Sigmoid colon (tissue), 7 donors: ENCODE measurements at places on chromosomes 6 and 20. TPM values are rescaled to one million over a fixed set of nuclear protein-coding genes. Genes with fewer than 3 reads are reported as not detected.

DNA sequence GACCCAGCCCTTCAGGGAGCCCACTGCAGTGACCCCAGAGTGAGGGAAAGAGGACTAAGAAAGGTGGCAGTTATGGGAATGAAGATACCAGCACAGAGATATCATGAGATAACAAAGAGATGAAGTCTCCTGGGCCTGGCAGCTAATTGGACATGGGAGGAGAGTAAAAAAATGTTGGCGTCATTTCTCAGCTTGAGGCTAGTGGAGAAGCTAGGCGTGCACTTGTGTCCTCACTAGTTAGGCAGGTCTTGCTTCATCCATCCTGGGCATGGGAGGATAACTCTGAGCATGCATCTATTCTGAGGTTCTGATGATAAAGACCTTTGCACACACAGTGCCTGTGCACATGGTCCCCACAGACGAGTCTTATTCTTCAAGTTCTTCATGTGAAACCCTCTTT is 4.1 kb upstream of the GFOD1 start:
- no peaks in the 10 kb centered on the region for H3K36me3 ChIP-seq
- H3K27ac ChIP-seq: no peak overlapping the region
- DNase-seq: no peak

The RAD21L1 gene
- not detected for total RNA-seq

The GPRC6A gene
- not detected for total RNA-seq

DNA sequence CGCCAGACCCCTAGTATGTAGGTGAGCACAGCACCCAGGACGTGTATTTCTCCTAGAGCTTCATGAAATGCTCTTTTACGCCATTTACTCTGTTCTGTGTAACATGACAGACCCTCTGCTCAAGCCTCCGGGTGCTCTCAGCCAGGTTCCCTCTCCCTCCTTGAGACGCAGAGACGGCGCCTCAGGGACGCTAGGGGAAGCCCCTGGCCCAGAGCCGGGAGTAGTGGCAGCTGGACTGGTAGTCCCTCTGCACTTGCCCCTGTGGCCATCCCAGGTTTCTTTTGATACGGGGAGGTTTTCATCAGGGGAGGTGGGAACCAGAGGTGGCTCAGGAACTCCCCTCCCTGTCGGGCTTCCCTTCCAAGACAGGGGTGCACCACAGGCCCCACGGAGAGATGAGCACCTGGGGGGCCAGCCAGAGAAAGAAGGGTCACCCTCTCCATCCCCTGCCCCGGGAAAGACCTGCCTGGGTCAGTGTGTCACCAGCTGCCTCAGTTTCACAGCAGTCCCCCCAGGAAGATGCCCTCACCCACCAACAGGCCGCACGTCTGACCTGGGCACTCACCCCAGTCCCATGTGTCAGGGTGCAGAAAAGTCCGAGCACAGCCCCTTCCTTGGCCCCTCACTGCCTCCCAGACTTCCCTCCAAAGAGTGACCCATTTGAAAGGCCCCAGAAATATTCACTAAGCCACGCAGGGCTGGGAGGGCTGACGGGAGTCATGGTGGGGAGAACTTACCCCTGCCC is 58.1 kb upstream of the AFDN start:
- DNase-seq: peak; percentile 36
- H3K27me3 ChIP-seq: no peaks in the 10 kb centered on the region
- H3K36me3 ChIP-seq: no peaks in the 10 kb centered on the region
- no peak overlapping the region for H3K27ac ChIP-seq
- H3K4me3 ChIP-seq: no peak overlapping the region
- no peaks in the 10 kb centered on the region for H3K4me1 ChIP-seq

DNA sequence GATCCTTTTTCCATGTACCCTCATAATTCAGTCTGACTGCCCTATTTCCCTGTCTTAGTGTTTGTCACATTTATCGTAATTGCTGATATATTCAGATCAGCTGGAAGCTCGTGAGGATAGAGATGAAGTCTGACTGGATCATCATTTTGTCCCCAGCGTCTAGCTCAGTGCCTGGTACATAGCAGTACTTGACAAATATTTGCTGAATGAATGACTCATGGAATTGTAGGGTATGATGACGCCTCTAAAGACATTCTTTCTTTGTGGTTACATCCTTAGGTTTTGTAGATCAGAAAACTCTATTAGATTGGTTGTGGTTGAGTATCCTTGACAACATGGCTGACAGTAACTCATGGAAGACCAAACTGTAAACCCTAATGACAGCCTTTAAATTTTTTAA is 68.9 kb downstream of the MTHFD1L start:
- DNase-seq: no peak
- H3K27me3 ChIP-seq: no peaks in the 10 kb centered on the region
- no peak overlapping the region for H3K27ac ChIP-seq
- H3K36me3 ChIP-seq: no peaks in the 10 kb centered on the region

The HLA-DMB gene
- total RNA-seq: 10.2 TPM

DNA sequence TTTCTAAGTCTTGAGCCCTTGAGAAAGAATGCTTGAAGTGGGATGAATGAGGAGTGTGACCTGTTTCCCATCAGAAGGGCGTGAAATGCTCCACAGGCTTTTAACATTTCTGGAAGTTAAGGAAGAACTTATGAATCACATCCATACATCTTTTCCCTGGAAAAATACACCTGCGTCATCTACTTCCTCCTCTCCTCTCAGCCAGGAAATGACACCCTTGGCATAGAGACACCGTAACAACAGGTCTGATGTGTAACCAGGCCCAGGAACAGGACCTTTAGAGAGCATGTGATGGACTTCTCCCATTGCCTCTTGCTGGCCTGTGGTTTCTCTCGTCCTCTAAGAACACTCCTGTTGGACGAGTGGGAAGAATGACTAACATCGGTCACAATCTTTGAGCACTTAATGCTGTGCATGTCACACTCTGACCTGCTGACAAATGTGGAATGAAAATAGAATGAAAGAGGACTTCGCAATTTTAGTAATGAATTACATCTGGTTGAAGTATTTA is 28.5 kb upstream of the CITED2 start:
- H3K4me1 ChIP-seq: peaks cover 4% of the 10 kb centered on the region
- peak; percentile 81 for DNase-seq
- H3K27me3 ChIP-seq: no peaks in the 10 kb centered on the region
- no peak overlapping the region for H3K4me3 ChIP-seq

GRCh38 chr6:149891259-149891658 is 6.7 kb downstream of the RAET1E start:
- peaks cover 15% of the 10 kb centered on the region for H3K4me1 ChIP-seq
- no peaks in the 10 kb centered on the region for H3K27me3 ChIP-seq
- no peak overlapping the region for H3K27ac ChIP-seq
- no peak for DNase-seq

The ADGRB3 gene
- 9.4 TPM for total RNA-seq

The TMEM30A gene
- 90.0 TPM for total RNA-seq

The LHFPL5 gene
- not detected for total RNA-seq

DNA sequence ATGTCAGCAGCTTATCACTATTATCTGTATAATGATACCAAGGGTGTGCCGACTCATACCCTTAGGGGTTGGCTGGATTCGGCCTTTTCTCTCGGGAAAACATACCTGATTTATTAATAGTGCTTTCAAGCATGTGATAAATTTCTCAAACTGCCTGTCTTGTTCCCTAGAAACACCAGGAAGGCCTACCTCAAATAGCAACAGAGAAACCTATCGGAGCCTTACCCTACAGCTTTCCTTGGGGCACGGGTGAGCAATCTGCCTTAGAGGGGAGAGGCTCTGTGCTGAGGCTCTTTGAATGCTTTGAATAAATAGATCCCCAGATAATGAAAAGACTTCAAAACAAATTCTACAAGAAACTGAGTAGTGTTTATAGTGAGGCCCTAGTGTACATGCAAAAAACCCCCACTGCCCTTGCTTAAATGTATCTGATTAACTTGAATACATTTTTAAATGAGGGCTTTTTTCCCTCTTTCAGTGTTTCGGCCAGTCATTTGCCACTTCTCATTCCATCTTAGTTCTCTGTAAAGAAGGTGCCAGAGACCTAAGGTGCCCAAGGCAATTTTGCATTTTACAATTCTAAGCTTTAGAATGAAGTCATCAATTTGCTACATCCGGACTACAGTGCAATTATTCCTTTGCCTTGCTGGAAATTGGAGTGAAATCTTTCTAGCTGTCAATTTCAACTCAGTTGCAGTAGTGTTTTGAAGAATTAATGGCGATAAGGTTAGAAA is 320.1 kb downstream of the ESR1 start:
- no peaks in the 10 kb centered on the region for H3K27me3 ChIP-seq
- H3K27ac ChIP-seq: no peak overlapping the region
- no peak overlapping the region for H3K4me3 ChIP-seq
- no peaks in the 10 kb centered on the region for H3K4me1 ChIP-seq

DNA sequence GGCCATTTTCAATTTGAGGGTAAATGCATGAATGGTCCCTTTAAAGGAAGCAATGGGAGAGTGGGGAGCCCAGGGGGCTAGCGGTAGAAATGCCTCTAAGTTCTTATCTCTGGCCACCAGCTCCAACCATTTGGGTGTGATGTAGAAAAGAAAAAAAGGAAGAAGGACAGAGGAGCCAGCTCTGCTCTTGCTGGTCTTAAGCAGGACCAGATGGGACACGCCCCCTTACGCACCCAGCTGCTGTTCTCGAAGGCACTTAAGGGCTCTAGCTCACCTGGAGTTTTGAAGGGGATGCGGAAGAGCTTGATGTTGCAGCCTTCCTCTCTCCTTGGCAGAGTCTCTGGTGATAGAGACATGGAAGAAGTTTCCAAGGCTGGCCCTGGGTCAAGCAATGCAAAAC is 59.5 kb upstream of the RNF144B start:
- no peaks in the 10 kb centered on the region for H3K27me3 ChIP-seq
- peak; percentile 80 for DNase-seq
- no peaks in the 10 kb centered on the region for H3K4me1 ChIP-seq
- no peak overlapping the region for H3K4me3 ChIP-seq

DNA sequence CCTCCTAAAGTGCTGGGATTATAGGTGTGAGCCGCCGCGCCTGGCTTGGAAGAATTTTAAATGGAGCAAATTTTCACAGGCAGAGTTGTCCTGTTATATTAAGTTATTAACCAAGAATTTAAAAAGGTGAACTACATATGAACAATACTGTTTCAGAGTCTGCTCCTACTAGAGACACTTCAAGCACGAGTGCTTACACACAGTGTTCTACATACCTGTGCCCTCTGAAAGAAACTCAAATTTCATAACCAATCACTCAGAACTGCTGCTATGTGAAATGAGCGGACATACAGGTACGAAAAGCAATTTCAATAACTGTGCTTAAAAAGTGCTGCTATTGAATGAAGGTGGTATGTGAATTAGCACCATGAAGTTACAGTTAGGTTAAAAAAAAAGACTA is 262.0 kb downstream of the SYNE1 start:
- no peak overlapping the region for H3K4me3 ChIP-seq
- H3K36me3 ChIP-seq: peaks cover 17% of the 10 kb centered on the region
- no peak for DNase-seq
- no peaks in the 10 kb centered on the region for H3K27me3 ChIP-seq

DNA sequence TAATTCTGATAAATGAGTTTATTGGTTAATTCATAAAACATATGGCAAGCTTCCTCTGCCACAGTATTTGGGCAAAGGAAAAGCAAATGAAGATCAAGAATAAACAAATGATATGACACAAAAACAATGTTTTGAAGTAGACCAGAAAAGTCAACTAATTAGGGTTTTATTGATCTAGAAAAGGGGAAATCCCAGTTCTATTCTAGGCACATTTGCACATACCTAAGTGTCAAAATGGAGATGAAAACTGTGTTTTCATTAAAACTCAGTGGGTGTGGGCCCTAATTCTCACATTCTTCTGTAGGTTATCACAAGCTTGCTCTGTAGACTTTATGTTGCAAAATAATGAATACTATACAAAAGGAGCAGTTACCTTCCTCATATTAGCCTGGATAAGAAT is 69.0 kb upstream of the TENT5A start:
- no peak for DNase-seq
- no peak overlapping the region for H3K27ac ChIP-seq
- H3K4me3 ChIP-seq: no peak overlapping the region
- H3K4me1 ChIP-seq: no peaks in the 10 kb centered on the region

The RBM39 gene
- total RNA-seq: 408 TPM

DNA sequence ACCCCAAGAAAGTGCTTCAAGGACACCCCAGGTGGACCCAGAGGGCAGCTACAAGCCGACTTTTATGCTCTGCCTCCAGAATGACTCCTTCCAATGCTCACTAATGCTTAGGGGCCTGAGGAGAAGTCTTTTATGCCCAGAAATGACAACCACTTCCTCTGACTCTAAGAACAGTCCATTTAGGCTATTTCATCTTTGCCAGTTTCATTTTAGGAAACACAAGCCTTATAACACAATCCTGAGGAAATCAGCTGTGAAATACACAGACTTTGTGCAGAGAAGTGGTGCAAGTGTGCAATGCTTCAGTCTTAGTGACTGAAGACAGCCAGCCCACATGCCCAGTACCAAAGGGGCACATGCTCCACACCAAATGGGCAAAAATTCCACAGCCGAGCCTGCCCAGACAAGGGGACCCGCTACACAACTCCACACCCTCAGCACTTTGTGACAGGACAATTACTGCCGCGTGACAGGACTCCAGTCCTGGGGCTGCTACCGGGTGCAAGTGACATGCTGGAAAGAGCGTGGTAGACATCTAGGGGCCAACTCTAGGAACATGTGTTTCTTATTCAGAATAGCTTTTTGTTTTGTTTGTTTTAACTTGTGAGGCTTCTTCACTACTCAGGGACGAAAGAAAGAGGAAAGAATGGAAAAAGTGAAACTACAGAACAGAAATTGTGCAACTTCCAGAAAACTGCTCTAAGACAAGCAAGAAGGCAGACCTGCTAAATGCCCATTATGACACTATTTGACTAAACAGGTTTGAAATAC is 28.2 kb upstream of the PLAGL1 start:
- DNase-seq: no peak
- H3K4me3 ChIP-seq: peak overlapping the region; percentile 18
- H3K4me1 ChIP-seq: peaks cover 3% of the 10 kb centered on the region

DNA sequence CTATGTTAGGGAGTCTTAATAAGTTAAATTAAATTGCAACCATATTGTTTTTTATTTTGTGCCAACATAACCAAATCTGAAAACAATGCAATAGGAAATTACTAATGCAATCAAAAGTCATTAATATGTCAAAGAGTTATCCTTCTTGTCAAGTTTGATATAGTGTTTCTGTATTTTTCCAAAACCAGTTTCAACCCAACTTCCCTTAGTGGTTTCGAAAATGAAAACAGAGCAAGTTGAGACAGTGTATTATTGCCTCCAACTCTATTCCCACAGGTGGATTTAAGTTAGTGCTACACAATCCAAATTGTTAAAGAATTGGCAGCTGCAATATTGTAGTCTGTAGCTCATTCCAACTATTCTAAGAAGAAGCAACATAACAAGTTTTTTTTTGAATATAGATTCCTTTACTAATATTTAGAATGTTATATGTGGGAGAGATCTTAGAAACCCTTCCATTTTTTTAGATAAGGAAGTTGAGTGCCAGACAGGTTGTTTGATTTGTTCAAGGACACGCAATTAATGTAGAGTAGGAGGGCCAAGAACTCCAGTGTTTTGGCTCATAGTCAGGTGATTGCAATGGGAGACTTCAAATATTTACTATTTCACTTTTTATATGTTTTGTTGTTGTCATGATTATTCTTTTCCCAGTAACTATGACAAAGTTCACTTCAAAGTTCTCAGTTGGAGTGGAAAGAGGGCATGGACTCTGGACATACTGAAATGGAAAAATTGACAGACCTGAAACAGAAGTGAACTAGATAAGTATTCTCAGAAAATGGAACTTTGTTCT is 282.4 kb upstream of the HSF2 start:
- no peak overlapping the region for H3K4me3 ChIP-seq
- no peak for DNase-seq
- no peaks in the 10 kb centered on the region for H3K36me3 ChIP-seq
- no peaks in the 10 kb centered on the region for H3K27me3 ChIP-seq
- no peaks in the 10 kb centered on the region for H3K4me1 ChIP-seq
- peak overlapping the region; percentile 63 for H3K27ac ChIP-seq

GRCh38 chr6:15948930-15949900 is 179.7 kb upstream of the MYLIP start:
- no peak for DNase-seq
- H3K4me3 ChIP-seq: no peak overlapping the region
- no peaks in the 10 kb centered on the region for H3K4me1 ChIP-seq
- H3K36me3 ChIP-seq: no peaks in the 10 kb centered on the region
- H3K27me3 ChIP-seq: no peaks in the 10 kb centered on the region
- no peak overlapping the region for H3K27ac ChIP-seq
